T-helper 2 cell treated with Interferon-gamma antibody and Interleukin-4, amounts not matched to agents 5 μg/mL and 100 μg/mL, for 36 hours (primary cell): ENCODE measurements at places on chromosomes 11 and 22.
A peak's percentile ranks its signal among the peaks of the same experiment; 100 is the strongest.

GRCh38 chr11:129643031-129643721 lies 172.5 kb upstream of the TMEM45B start:
- peak; percentile 49 for DNase-seq

- DNase-seq = no peak
Observed at GRCh38 chr11:47345890-47346563, 6.5 kb downstream of the MYBPC3 start.

- DNase-seq = no peak
Observed at GRCh38 chr11:107695446-107695845, 16.4 kb downstream of the SLN start.

DNA sequence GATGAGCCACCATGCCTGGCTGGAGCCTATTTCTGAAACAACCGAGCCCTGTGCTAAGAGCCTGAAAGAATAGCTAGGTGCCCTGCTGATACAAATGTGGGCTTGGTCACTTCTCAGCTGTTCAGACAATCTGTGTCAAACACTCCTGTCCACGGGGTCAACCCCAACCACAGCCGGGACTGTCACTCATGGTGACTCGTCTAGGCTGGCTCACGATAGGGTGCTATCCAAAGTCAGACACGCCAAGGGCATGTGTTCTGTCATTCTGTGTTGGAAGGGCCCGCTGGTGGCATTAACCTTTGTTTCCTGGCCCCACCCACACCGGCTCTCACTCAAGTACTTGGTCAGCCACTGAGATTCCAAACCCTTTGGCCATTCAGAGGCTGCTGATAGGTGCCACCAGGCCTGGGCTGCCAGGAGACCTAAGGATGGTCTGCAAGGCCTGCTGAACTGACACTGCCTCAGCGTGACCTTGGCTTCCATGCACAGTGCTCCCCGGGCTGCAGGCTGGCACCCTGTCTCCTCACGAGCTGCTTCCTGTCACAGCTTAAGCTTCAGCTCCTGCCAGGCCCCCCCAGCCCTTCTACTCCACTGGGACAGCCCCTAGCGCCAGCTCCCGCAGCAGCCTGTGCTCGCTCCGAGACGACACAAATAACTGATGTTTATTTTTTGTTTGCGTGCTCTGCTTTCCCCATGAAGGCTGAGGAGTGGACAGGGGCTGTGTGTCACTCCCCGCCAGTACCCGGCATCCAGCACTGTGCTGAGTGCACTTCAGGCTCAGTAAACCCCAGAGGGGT lies 14.2 kb upstream of the CDC42BPG start:
- peak; percentile 63 for DNase-seq
